ENCODE measurements at places on chromosomes 13 and 19. TPM values are rescaled to one million over a fixed set of nuclear protein-coding genes. Genes with fewer than 3 reads are reported as not detected.
A peak's percentile ranks its signal among the peaks of the same experiment; 100 is the strongest.

- DNase-seq: no peak
Measured at GRCh38 chr13:30848332-30849027, 57.6 kb upstream of the MEDAG start.

Gene LRRC25
- 0.88 TPM for total RNA-seq

DNA sequence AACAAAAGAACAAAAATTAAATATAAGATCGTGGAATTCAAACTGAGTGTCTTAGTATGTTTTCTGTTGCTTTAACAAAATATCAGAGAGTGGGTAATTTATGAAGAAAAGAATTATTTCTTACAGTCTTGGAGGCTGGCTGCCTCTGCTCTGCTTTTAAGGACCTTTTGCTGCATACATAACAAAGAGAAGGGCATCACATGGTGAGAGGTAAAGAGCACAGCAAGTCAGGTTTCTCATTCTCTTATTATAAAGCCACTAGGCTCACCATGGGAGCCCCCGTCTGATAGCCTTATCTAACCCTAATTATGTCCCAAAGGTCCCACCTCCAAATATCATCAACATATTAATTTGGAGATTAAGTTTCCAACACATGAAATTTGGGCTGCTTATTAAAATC, 231.3 kb downstream of the SLITRK6 start:
- no peak for DNase-seq

Gene ZNF229
- 3.1 TPM for total RNA-seq

GRCh38 chr13:77310579-77311279, 16.2 kb downstream of the MYCBP2 start:
- no peak for DNase-seq

Gene DKKL1
- 0.76 TPM for total RNA-seq

- no peak for DNase-seq
Measured at GRCh38 chr13:48142436-48142835, 47.5 kb upstream of the MED4 start.

- peak; percentile 94 for DNase-seq
Measured at GRCh38 chr19:49363268-49364082, at the start of gene DKKL1. TSS of gene DKKL1 (plus strand) at chr19:49363877. CDS start at chr19:49363999, 122 bp downstream.

DNA sequence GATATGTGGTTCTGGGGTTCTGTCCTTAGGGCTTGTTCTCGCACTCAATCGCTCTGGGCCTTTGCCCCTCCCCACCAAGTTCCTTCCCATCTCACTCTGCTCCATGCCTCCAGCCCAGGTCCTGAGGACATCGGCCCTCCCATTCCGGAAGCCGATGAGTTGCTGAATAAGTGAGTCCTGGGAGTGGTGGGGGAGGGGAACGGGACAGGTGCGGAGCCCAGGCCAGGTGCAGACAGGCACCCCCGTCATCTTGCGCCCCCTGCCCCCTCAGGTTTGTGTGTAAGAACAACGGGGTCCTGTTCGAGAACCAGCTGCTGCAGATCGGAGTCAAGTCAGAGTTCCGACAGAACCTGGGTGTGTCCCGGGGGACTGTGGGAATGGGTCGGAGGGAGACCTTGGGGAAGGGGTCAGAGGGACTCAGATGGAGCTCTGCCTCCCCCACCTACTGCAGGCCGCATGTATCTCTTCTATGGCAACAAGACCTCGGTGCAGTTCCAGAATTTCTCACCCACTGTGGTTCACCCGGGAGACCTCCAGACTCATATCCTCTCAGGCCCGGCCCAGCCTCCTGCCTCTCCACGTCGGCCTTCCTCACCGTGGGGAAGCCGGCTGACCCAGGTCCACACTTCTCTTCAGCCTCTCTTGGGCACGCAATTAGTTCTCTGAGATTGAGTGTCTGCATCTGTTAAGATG, 10.1 kb downstream of the FUZ start:
- no peak for DNase-seq

DNA sequence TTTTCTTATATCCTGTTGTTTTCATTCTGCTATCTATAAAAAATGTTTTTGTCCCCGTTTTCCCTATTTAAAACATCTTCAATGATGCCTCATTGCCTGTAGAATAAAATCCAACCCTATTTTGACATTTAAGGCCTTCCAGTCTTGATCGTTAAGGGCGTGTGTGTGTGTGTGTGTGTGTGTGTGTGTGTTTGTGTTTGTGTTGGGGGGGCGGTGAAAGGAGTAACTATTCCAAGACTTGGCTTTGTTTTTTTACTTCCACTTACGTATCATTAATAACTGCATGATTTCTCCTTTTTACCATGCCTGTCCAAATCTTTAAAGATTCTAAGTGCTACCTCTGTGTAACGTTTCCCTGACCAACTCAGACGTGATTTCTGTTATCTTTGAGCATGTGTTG, 784 bp downstream of the PIBF1 start:
- DNase-seq: no peak

Gene CCL25
- not detected for total RNA-seq

Gene ATP4A
- not detected for total RNA-seq

DNA sequence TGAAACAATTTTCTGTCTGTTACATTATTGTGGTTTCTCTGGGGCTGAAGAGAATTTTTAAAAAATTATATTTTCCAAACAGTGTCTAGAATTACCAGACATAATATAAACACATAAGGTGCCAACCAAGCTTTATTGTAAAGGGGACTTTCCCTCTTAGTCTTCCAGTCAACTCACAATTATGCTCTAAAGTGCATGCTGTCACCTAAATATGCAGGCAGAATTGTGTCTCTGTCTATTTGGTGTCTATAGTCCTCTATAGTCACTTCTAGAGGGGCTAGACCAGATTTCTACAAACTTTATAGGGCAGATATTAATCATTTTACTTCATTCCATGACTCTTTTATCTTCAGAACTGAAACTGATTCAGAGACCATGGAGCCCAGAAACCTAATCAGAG, 12.8 kb downstream of the ZNF254 start:
- no peak for DNase-seq

Gene SLC25A41
- 0.40 TPM for total RNA-seq

GRCh38 chr13:40762849-40763248, 8.1 kb downstream of the MRPS31 start:
- DNase-seq: no peak

Gene NLRP4
- total RNA-seq: 0.31 TPM

- no peak for DNase-seq
Measured at GRCh38 chr13:20125129-20125782, 35.6 kb downstream of the GJA3 start.

DNA sequence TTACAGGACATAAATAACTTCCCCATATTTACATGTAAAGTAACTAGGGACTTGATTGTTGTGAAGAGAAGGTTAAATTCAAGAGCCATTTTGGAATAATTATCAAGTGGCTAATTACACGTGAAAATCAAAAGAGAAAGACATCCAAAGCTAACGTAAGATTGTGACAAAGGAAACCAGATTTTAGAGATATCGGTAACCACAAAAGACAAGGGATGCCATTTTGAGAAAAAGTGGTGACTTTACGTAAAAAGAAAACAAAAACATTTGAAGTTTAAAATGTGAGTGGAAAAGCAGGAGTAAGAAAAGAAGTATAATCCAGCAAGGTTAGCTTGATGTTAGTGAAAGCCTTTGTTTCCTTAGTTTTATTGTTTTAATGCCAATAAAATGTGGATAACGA, 10.9 kb upstream of the VWA8 start:
- DNase-seq: no peak

GRCh38 chr13:111385183-111385857, 64.9 kb downstream of the TEX29 start:
- no peak for DNase-seq
